ENCODE measurements at places on chromosomes 5 and 9.

GRCh38 chr5:4544049-4544670 lies 596.0 kb upstream of the ADAMTS16 start:
- DNase-seq, result no peak

GRCh38 chr5:98999631-99000030 lies 70.8 kb upstream of the CHD1 start:
- no peak for DNase-seq

DNA sequence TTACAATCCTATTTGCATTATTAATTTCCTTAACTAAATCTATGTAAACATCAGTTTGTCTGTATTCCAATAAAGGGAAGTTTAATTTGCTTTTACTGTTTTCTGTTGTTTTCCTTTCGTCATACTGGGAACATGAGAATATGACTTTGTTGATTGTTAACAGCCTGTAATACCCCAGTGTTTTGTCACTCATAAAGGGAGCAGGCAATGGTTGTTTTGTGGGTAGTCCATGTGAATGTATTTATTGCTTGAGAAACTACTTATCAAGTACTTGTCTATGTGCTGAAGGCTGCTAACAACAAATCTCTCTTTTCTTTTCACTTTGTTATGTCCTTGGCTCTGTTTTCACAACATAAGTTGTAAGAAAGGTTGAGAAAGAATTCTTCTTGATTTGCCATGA lies 1070.2 kb upstream of the ACO1 start:
- no peak for DNase-seq

- no peak for DNase-seq
These were observed 113.5 kb upstream of the SLC12A2 start for GRCh38 chr5:127970081-127970480.

GRCh38 chr9:82606492-82607382 lies 456.2 kb downstream of the RASEF start:
- peak; percentile 35 for DNase-seq

DNA sequence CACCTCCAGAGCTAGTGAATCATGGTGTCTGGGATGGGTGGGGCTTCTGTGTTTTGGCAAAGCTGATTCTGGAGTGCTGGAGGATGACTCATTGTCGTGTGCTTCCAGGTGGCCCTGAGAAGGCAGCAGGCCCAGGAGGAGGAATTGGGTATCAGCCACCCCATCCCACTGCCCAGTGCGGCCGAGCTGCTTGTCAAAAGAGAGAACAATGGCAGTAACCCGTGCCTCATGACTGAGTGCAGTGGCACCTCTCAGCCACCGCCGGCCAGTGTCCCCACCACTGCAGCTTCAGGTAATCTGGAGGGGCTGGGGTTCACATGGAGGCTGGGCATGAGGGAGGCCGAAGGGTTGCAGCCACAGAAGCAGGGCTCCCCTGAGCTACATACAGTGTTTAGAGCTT lies 5.4 kb downstream of the DMRT1 start:
- DNase-seq, result no peak

DNA sequence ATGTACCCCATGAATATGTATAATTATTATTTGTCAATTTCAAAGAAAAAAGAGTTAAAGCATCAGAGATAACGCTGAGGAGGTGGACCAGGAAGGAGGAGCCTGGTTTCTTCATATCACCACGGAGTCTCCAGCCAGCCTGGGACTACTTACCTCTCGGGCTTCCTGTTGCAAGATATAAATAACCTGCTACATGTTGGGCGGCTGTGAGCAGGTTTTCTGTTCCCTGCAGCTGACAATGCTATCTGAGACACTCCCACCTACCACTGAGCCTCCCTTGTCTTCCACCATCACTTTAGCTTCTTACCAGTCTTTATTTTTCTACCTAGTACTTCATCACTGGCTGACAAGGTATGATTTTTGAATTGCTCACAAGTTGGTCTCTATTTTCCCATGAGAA lies 102.7 kb upstream of the CPEB4 start:
- no peak for DNase-seq

GRCh38 chr9:100111235-100111634 lies 12.2 kb downstream of the INVS start:
- DNase-seq, result peak; percentile 22

DNA sequence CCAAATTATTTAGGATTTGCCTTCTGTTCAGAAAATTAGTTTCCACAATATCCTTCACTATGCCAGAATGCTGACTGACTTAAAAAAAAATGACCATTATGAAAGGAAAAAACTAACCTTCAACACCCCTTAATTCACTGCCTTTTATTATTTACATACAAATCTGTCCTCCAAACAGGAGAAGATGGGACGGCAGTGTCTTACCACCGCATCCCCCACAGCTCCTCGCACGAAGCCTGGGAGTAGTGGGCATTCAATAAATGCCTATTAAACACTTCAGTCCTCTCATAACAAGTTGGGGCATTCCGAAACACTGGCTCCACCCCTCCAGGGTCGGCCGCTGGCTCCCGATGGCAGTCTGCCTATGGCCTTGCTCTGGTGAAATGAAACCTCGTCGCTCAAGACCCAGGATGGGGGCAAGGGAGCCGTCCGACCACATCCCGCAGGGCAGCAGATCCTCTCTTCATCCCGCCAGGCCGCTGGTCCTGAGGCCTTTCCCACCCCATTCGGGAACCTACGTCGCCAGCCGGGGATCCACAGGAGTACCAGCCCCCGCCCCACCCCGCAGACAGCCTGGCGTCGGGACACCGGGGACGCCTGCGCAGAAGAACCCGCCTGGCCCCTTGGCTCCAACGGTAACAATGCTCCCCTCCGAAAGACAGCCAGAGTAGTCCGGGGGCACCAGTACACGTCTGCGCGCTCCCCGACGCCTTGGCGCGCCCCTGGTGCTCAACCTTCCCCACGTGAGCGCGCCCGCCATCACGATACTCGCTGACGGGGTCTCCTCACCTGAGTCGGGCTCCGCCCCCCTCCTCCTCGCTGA lies 613 bp downstream of the ZBTB5 start:
- peak; percentile 61 for DNase-seq

All from frontal cortex (tissue), 4 donors.